ENCODE measurements at places on chromosomes 5 and 9.

- DNase-seq: no peak
Measured at GRCh38 chr9:23907343-23907742, 81.3 kb upstream of the ELAVL2 start.

DNA sequence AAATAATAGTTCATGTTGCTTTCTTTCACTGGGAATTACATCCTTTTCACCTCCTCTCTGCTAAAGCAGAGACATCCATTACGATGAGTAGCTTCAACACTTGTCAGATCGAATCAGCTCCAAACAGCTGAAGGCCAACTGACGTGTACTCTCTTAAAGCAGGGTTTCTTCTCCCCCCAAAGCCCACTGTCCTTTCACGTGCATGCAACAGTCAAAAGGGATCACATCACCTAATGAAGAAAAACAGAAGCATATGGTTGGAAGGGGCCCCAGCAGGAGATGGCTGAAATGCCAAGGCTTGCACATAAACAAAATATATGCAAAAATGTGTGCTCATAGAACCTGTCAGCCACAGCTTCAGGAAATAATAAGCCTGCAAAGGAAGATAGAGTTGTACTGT is 421.6 kb downstream of the ANXA1 start:
- no peak for DNase-seq

DNA sequence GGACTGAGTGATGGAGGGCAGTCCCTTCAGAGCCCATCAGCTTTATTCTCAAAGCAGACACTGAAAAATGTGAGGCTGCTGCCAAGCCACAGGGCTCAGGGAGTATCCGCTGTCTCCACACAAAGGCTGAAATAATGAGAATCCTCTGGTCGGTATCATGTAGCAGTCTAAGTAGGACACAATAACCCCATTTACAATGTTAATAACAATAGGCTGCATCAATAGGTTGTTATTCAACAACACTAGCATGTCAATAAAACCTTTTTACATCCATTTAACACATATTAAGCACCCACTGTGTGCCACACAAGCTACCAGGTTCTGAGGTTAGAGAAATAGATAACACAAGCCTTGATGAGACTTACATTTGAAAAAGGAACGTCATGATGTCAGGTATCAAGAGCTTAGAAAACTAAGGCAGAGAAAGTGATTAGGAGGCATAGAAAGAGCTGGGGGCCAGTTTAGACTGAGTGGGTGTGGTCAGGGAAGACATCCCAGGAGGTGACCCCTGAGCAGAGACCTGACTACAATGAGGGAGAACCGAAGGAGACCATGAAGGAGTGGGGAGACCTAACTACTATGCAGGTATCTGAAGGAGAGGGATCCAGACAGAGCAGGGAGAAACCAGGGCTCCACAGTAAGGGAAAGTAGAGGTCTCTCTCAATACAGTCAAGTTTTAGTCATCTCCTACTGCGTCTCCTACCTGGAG is 140.1 kb upstream of the GRIA1 start:
- DNase-seq: no peak

DNA sequence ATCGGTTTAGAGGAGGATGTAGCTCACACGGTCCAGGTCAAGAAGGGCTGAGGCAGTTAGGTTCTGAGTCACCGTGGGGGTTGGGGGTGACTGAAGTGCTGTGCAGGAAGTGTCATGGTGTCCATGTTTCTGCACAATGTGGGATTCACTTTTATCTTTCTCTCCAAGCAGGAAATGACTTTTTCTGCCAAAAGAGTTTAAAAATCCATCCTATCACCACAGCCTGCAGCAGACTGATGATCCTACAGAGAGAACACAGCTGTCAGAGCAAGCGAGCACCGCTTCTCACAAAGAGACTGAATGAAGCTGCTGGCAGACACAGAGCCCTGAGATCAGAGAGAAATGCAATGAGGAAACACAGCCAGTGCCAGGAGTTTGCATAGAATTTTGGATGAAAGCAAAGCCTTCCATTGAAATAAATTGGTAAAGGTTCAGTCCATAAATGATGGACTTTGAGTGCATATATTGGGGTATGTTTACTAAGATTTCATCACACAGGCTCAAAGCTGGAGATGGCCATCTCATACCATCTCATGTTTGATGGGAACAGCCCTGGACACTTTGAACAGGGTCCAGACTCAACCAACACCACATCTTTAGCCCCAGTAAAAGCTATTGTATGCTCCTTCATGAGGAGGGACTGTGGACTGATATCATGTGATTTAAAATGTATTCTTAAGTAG is 213.9 kb upstream of the FBXL7 start:
- no peak for DNase-seq

DNA sequence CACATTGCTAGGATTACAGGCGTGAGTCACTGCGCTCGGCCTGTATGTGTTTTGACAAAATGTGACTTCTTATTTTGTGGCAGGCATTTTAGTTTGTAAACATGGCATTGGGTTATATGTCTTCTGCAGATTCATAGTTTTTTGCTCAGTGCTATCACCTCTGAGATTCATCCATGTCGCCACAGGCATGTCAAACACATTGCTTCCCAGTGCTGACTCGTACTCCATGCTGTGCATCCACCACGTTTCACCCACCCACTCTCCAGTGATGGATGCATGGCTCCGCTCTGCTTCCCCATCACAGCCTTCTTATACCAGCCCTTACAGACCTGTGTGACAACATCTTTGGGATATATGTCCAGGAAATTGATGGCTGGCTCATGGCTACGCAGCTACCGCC is 158.8 kb downstream of the GAS1 start:
- DNase-seq: no peak

DNA sequence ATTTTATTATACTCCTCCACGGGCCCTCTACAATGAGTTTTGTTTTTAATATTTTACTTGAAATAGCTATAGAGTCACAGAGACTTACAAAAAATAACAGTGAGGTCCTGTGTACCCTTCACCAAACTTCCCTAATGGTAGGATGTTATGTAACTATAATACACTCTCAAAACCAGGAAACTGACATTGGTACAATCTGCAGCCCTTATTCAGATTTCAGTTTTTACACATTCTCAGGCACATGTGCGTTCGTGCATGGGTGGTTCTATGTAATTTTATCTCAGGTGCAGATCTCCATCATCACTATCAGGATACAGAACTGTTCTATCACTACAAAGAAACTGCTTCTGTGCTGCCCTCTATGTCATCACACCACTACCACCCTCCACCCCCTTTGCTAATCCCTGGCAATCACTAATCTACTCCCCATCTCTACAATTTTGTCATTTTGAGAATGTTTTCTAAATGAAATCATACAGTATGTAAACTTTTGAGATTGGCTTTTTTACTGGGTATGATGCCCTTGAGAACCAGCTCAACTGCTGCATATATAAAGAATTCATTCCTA is 16.4 kb downstream of the RAB14 start:
- DNase-seq: no peak

DNA sequence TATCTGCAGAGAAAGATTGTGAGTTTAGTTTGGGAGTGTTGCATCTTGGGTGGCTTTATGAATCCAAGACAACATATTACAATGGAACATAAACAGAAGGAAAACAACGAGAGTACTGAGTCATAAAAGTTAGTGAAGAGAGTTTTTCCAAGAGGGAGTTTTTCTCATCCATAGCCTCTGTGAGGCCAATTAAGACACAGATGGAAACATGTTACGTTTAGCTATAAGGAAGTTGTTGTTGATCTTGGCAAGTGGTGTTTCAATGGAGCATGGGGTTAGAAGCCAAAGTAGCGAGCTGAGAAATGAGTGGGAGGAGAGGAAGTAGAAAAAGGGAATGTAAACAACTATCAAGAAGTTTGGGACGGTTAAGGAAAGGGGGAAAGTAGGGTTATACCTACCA is 53.3 kb upstream of the SPATA31D4 start:
- DNase-seq: no peak

- no peak for DNase-seq
Measured at GRCh38 chr5:153257381-153257780, 233.1 kb upstream of the GRIA1 start.

All from CD4-positive, alpha-beta T cell treated with Interleukin-1 beta for 1 hour (primary cell).